ENCODE measurements at places on chromosomes 3 and 15. TPM values are rescaled to one million over a fixed set of nuclear protein-coding genes. Genes with fewer than 3 reads are reported as not detected.

The DISP2 gene
- total RNA-seq: 1.0 TPM

The CPNE9 gene
- total RNA-seq: 0.17 TPM

The GRAMD1C gene
- total RNA-seq: 0.41 TPM

The DTWD1 gene
- 17.3 TPM for total RNA-seq

The NME9 gene
- not detected for total RNA-seq

The ITGA11 gene
- total RNA-seq: 2.4 TPM

The TICRR gene
- 10.9 TPM for total RNA-seq

The CRTAP gene
- 254 TPM for total RNA-seq

The TLR9 gene
- total RNA-seq: not detected

The TM4SF18 gene
- 36.3 TPM for total RNA-seq

The HESX1 gene
- 0.72 TPM for total RNA-seq
